T-helper 2 cell treated with Interferon-gamma antibody and Interleukin-4, amounts not matched to agents 100 ng/mL and 5 ng/mL, for 36 hours (primary cell): ENCODE measurements at places on chromosomes 5 and 9. TPM values are rescaled to one million over a fixed set of nuclear protein-coding genes. Genes with fewer than 3 reads are reported as not detected.

The SIT1 gene
- 198 and 205 TPM in 2 replicates for total RNA-seq

The ACTBL2 gene
- not detected in 2 replicates for total RNA-seq

The MYOT gene
- total RNA-seq = not detected in 2 replicates

The PROB1 gene
- 5.5 and 6.0 TPM in 2 replicates for total RNA-seq

The HTR4 gene
- not detected in 2 replicates for total RNA-seq

The SPATA31D4 gene
- not detected in 2 replicates for total RNA-seq

The SLC46A2 gene
- not detected in 2 replicates for total RNA-seq

The PCDHA1 gene
- total RNA-seq = not detected in 2 replicates

The TMEM232 gene
- 0.45 and 0.75 TPM in 2 replicates for total RNA-seq

The C9orf153 gene
- 0.25 and 0.82 TPM in 2 replicates for total RNA-seq

The DMRTA1 gene
- not detected in 2 replicates for total RNA-seq

The ZNF462 gene
- total RNA-seq = 0.05 and 0.18 TPM in 2 replicates

The GTF3C5 gene
- total RNA-seq = 79.1 and 79.2 TPM in 2 replicates

The IL7R gene
- total RNA-seq = 128 and 132 TPM in 2 replicates

The RPP25L gene
- 17.5 and 19.0 TPM in 2 replicates for total RNA-seq

The PCDHB11 gene
- total RNA-seq = not detected in 2 replicates

The ANKRD31 gene
- total RNA-seq = 0.16 and 0.18 TPM in 2 replicates

The PANK3 gene
- 46.8 and 57.6 TPM in 2 replicates for total RNA-seq

The CYLC2 gene
- not detected in 2 replicates for total RNA-seq

The TIGD6 gene
- total RNA-seq = 1.2 and 1.7 TPM in 2 replicates

The NNT gene
- total RNA-seq = 87.2 and 89.5 TPM in 2 replicates

The CER1 gene
- total RNA-seq = not detected in 2 replicates

The LHX6 gene
- not detected in 2 replicates for total RNA-seq

The HAVCR1 gene
- 1.7 and 2.2 TPM in 2 replicates for total RNA-seq

The UBAC1 gene
- 37.9 and 39.8 TPM in 2 replicates for total RNA-seq

The ADAMTSL2 gene
- not detected in 2 replicates for total RNA-seq

The CCDC183 gene
- 0.20 and 0.55 TPM in 2 replicates for total RNA-seq
